ENCODE measurements at places on chromosomes 5 and 9.
A peak's percentile ranks its signal among the peaks of the same experiment; 100 is the strongest.

DNA sequence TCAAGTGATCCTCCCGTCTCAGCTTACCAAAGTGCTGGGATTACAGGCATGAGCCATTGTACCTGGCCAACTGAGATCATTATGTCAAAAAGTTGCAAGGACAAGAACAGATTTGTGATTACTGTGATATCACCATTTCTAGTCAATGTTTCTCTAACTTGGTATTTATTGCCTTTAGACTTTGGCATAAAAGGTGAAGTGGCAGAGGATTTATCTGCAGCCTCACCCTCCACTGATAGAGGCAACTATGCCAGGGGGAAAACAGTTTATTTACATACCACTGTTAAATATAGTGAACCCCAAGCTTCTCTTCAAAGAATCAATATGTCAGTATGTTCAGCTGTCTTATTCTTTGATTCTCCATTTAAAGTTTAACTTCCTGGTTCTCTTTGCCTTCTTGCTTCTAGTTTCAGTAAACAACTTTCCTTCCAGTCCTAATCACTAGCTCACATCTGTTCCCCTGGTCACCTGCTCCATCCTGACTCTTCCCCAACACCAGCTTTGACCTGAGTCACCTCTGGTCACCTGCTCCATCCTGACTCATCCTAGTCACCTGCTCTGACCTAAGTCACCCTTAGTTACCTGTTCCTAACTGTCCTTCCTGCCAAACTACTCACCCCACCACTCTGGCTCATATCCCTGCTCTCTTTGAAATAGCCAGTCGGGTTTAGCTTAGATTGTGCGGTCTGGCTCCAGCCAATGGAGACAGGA lies 29.9 kb downstream of the SEMA6A start:
- DNase-seq, result no peak

DNA sequence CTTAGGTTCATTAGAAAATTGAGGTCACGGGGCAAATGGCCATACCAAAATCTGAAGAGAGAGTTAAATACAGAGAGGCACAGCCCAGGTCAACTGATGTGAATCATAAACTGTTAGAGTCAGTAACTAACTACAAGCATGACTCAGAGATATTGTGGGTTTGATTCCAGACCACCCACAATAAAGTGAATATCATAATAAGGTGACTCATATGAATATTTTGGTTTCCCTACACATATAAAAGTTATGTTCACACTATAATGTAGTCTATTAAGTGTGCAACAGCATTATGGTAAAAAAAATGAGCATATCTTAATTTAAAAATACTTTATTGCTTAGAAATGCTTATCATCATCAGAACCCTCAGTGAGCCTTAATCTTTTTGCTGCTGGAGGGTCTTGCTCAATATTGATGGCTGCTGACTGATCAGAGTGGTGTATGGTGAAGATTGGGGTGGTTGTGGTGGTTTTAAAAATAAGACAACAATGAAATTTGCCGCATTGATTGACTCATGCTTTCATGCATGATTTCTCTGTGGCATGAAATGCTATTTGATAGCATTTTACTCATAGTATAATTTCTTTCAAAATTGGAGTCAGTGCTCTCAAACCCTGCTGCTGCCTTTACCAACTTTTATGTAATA lies 53.1 kb upstream of the EDIL3 start:
- no peak for DNase-seq

DNA sequence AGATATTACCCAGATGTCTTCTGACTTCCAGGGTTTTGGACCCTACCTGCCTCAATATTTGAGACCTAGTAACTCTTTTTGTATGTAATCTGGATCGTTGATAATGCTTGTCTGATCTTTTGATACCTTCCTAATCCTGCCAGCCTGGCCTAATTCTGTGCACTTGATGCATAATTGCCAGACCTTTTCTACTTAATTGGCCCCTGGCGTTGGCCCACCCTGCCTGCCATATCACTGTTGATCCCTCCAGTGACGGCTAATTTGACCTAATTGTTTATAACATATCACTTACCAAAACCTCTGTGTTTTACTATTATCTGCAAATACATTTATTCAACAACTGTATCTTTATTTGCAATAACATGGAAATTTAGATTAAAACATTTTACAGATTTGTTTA lies 49.0 kb downstream of the SLC44A1 start:
- DNase-seq, result no peak

GRCh38 chr5:5605170-5605764 lies 182.8 kb downstream of the ICE1 start:
- DNase-seq, result no peak

DNA sequence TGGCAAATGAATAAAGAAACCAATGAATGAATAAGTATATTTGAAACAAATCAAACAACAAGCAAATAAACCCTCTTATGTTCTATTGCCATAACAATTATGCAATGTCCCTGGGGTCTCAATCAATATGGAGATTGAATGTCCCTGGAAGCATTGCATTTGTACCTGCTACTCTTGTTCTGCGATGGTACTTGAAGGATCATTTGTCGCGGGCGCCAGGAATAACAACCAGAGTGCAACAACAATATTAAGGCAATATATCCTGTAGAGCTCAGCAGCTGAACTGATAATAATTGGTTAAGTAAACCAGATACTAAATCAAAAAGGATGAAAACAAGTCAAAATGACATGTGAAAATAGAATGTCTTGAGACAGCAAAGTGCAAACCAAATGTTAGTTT lies 1001.9 kb upstream of the NUDT12 start:
- peak; percentile 71 for DNase-seq

- no peak for DNase-seq
Measured at GRCh38 chr9:114078021-114078780, at the start of gene AMBP. AMBP (minus strand) TSS chr9:114078300; CDS start chr9:114078209, 91 bp downstream.

- DNase-seq, result no peak
Measured at GRCh38 chr9:25990376-25990775, 312.1 kb upstream of the TUSC1 start.

DNA sequence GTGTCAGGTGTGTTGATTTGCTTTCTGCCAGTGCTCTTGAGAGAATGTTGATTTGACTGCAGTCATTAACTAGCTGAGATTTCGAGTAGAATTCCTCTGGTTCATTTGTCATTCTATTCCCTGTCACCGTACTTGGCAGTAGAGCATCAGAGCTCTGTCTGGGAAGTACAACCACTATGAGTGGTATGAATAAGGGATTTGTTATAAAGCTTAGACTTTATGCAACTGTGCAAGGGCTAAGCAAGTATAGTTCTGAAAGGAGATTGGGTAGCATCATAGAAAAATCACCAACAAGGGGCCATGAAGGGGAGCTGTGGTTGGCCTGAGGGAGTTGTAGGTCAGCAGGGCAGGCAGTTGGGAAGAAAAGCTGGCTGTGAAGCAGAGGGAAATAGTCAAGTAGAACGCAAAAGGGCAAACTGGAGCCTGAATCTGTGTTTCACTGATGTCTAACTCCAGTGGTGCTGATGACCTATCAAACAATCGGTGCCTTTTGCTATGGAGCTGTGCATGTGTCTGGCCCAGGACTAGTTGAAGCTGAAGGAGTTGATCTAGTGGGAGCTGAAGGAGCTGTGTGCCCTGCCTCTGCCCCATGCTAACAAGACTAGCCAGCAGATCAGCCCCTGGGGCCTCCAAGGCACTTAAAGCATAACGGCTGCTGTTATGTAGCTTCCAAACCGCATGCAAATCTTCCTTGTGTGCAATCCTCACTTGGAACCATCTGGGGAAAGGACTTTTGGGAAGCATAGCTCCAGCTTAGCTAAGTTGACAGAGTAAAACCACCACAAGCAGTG lies 110.0 kb downstream of the SLC28A3 start:
- no peak for DNase-seq
